ENCODE measurements at places on chromosomes 2 and 18.
A peak's percentile ranks its signal among the peaks of the same experiment; 100 is the strongest.

GRCh38 chr18:7116001-7116730 lies 1.4 kb downstream of the LAMA1 start:
- DNase-seq = no peak

DNA sequence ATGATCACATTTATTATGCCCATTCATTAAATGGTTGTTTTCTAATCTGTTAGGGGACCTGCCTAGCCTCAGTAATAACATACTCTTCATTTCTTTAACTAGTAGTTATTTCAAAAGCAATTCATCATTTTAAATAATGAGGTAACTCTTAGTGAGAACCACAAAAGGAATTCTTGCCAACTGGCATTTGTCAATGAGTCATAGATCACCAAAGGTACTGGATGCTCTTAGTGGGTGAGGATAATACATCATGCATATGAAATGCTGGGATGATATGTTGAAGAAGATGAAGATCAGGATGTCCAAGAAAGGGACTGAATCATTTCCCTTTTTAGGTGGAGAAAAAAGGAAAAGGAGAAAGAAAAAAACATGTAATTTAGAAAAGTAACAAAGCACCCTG lies 826.2 kb upstream of the DDX18 start:
- no peak for DNase-seq

- no peak for DNase-seq
Measured at GRCh38 chr2:88187038-88187676, 17.0 kb downstream of the THNSL2 start.

- DNase-seq = no peak
Measured at GRCh38 chr2:78992451-78992806, 33.1 kb upstream of the REG3G start.

- DNase-seq = no peak
Measured at GRCh38 chr2:217418090-217418489, 558.2 kb upstream of the TNP1 start.

GRCh38 chr18:54378057-54378456 lies 20.4 kb downstream of the C18orf54 start:
- no peak for DNase-seq

- DNase-seq = no peak
Measured at GRCh38 chr2:56871644-56872043, 687.9 kb downstream of the CCDC85A start.

GRCh38 chr2:133326652-133327397 lies 241.4 kb downstream of the NCKAP5 start:
- DNase-seq = no peak

GRCh38 chr2:233445152-233445830 lies 91.0 kb downstream of the DGKD start:
- DNase-seq = no peak

DNA sequence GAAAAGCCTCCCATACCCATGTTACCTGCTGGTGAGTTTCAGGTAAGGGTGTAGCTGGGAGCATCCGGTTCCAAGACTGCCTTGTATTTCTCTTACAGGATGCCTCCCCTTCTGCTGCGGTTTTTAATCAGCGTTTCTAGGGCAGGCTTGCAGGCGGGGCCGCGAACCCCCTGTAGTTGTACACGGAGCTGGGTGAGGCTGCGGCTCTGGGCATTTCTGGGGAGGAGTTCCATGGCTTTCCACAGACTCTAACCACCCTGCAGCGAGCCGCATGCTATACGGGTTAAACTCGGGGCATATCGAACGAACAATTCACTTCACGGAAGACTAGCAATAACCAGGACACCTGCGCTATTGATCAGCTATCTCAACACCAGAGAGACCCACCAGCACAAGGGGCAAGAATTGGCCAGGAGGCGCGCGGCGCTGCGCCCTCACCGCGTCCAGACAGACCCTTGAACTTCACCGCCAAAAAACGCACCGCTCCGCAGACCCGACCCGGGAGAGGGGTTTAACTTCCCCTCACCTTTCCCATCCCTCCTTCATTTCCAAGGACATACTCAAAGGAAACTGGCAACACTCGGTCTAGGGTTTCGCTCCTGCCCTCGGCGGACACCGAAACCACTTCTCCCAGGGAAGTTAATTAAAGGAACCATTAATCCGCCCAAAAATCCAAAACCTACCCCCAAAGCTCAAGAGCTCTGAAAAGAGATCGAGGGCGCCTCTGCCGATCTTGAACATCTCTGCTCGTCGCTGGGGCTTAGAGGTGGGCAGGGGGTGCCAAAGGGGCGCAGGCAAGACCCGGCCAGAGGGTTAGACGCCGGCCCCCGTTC lies 909 bp downstream of the TGFA start:
- no peak for DNase-seq

GRCh38 chr2:177597759-177598158 lies 205.2 kb downstream of the AGPS start:
- DNase-seq = no peak

- DNase-seq = no peak
Measured at GRCh38 chr2:230872151-230872967, 7.6 kb downstream of the ITM2C start.

- no peak for DNase-seq
Measured at GRCh38 chr18:65623676-65624075, 127.1 kb upstream of the CDH7 start.

DNA sequence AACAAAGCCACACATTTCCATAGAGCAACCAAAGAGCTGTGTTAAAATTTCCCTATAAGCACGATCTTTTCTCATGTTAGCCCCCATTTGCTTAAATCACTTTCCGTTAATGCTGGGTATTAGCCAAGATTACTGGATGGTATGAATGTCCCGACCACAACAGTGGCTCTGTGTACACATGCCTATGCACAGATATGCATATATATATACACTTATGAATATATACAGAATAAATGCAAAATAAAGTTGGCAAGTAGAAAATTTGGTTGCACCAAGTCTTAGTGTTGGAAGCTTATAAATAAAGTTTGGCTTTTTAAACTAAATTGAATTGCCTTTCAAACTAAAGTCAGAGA lies 265.9 kb upstream of the ETAA1 start:
- no peak for DNase-seq

- DNase-seq = peak; percentile 68
Measured at GRCh38 chr2:10934979-10935350, 23.2 kb downstream of the KCNF1 start.

- DNase-seq = no peak
Measured at GRCh38 chr2:28444956-28445355, 50.9 kb upstream of the PLB1 start.

DNA sequence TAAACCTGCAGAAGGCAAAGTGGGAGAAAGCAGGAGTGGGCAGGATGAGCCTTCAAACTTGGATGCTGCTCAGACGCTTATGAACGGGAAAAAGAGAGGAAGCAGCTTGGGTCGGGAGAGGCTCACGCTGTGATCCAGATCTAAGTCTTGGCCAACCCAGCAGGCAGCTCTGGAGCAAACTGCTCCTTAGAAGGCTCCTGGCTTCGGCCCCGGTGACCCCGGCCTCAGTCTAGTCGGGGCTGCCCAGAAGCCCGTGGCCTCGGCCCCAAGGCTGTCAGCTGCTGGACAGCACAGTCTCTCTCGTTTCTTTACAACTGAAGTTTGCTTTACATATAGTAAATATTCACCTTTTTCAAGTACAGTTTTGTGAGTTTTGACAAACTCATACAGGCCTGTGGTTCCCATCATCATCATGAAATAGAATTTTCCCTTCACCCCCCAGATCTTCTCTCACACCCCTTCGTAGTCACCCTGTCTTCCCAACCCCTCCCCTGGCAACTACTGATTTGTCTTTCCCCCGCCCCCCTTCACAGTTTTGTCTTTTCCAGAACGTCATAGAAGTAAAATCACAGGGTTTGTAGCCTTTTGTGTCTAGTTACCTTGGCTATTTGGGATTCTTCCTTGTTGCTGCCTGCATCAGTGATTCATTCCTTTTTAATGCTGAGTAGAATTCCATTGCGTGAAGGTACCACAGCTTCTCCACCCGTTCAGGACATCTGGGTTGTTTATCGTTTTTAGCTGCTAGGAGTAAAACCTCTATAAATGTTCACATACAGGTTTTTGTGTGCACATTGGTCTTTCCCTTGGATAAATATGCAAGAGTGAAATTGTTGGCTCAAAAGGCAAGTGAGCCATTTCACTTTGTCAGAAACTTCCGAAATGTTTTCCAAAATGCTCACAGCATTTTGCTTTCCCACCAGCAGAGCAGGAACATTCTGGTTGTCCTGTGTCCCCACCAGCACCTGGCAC lies 35.1 kb downstream of the MYO7B start:
- DNase-seq = no peak

- DNase-seq = peak; percentile 2
Measured at GRCh38 chr2:177147093-177147694, 65.4 kb upstream of the HNRNPA3 start.

GRCh38 chr2:146388757-146389156 lies 1456.1 kb upstream of the ACVR2A start:
- no peak for DNase-seq

DNA sequence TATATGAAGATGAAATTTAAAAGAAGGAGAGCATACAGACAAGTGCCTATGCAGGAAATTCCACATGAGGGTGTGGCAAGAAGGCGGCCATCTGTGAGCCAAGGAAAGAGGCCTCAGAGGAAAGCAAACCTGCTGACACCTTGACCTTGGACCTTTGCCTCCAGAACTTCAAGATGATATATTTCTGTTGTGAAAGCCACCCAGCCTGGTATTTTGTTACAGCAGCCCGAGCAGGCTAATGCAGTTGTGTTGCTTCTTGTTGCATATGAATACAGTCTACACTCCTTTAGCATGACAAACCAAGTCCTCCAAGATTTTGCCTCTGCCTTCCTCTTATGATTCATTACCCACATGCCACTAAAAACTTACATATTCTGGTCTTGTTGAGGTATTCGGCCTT lies 374.8 kb upstream of the TRIB2 start:
- DNase-seq = no peak

DNA sequence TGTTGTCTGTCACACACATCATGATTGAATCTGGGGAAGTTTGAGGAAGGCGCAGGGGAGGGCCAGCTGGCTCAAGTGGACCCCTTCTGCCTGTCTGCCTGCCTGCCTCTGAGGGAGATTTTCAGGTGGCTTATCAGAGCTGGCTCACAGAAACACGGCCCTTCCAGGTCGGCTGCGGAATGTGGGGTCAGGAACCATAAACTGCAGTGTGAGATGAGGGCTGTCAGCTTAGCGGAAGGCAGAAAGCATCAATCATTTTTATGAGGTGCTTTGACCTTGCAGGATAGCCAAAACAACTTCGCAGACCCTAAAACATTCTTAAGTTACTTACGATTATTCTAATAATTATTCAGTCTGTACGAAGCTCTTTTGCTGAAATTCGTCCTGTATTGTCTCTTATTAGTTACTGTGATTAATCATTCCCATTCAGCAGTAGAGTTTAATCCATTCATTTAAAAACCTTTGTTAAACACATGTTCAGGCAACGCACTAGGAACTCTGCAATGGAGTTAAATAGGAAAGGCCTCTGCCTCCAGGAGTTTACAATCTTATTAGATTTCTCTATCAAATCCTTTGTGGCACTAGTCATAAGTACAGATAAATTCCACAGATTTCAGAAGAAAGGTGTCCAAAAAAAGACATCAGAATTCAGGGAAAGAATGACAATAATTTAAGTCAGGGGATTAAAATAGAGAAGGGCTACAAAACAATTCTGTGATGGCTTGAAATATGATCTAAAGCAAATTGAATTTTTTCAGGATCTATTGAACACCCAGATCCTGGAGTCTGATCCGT lies 371.6 kb downstream of the HRH4 start:
- no peak for DNase-seq

DNA sequence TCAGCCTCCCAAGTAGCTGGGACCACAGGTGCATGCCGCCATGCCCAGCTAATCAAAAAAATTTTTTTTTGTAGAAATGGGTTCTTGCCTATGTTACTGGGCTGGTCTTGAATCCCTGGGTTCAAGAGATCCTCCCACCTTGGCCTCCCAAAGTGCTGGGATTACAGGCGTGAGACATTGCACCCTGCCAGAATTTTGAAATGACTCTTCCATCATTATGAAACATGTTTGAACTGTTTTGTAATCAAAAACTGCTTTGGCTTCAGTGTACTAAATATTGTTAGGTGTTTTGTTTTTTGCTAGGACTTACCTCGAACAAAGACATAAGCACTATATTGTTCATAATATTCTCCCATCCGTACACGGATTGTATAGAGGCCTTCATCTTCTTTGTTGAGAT lies 55.8 kb downstream of the MYOM1 start:
- DNase-seq = no peak

- DNase-seq = no peak
Measured at GRCh38 chr2:209719034-209719433, 52.6 kb upstream of the UNC80 start.

GRCh38 chr2:643334-643733 lies 33.9 kb downstream of the TMEM18 start:
- no peak for DNase-seq

GRCh38 chr2:24307961-24308360 lies 52.4 kb downstream of the ITSN2 start:
- DNase-seq = no peak

GRCh38 chr2:150978053-150978452 lies 283.6 kb downstream of the RBM43 start:
- no peak for DNase-seq

All from NCI-H187 (cell line).